Dorsolateral prefrontal cortex (tissue), 122 donors: ENCODE measurements at places on chromosomes 4 and X.

DNA sequence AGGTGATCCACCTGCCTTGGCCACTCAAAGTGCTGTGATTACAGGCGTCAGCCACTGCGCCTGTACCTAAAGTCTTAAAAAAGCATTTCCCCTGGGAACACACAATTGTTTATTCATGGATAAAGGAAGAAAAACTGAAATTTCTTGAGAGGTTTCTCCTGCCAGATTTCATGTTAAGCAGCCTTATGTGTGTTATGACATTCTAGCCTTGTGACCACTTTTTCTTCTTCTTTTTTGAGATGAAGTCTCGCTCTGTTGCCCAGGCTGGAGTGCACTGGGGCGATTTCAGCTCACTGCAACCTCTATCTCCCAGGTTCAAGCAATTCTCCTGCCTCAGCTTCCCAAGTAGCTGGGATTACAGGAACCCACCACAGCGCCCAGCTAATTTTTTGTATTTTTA is 57.8 kb upstream of the PLAC8 start:
- no peak for DNase-seq

- no peak for DNase-seq
Measured at GRCh38 chr4:108036213-108036612, 46.5 kb downstream of the HADH start.

GRCh38 chr4:52317981-52318380 is 266.9 kb downstream of the SPATA18 start:
- no peak for DNase-seq

DNA sequence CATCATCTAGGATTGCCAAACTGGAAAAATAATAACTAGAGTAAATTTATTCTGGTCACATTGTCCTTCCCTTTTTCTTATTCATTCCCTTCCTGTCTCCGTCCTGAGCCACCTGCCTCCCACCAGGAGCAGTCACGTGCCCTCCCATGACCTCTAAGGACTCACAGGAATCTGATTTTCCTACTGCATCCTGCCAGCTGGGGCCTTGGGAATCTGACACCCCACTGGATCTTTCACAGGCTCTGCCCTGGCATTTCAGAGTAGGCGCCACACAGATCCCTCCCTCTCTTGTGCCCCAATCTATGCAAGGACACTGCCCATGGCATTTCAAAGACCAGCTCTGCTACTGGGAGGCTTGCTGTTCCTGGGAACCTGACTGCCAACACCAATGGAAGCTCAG is 520.5 kb downstream of the PPARGC1A start:
- DNase-seq = no peak

DNA sequence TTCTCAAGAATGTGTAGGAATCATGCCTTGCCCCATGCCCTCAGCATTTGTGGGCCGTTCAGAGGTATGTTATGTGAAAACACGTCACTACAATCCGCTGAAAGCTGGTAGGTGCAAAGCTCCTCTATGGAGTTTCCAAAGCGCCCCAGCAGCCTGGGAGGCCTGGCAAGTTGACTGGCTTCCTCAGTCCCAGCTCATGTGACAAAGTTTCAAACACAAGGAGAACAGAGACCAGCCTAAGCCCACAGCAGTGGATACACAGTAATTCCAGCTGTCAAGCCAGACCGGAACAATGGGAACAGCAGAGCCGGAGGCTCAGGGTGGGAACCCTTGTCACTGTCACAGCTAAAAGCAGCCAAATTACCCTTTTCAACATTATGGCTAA is 33.5 kb downstream of the NAT8L start:
- DNase-seq = no peak

DNA sequence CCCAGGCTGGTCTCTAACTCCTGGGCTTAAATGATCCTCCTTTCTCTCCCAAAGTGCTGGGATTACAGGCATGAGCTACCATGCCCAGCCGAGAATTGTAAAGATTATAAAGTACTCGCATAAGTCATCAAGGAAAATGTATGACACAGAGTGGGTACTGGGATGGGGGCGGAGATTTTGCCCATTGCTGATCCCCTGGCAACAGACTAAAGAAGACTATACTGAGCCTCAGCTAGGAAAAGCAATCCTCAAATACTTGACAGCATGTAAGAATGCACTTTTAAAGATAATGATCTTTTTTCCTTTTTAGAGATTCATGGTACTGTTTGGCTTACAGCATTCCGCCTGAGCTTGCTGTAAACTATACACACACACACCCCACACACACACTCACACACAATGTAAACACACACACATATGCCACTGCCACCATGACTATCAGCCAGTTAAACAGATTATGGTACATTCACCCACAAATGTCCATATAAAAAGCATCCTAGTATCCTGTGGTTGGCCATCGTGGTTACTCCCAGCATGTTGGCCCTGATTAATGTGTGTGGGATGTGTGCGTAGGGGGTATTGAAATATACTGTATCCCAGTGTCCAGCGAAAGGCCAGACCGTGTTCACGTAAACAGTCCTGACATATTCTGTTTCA is 113.0 kb downstream of the AMELX start:
- DNase-seq = no peak

DNA sequence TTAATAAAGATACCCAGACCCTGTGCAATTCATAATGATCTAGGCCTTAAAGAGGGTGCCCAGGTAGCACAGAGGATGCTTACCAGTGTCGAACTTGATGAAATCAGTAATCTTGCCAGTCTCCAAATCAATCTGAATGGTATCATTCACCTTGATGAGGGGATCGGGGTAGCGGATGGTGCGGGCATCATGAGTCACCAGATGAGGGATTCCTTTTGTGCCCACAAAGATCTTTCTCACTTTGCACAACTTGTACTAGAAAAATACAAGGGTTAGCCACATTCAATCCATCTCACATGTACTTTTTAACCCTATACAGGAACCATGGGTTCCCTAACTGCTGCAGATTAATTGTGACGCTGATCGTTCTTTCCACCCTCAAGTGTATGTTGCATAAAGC is 3.3 kb downstream of the RPS4X start:
- no peak for DNase-seq

GRCh38 chr4:80235451-80235850 is 31.0 kb upstream of the FGF5 start:
- no peak for DNase-seq

- DNase-seq = peak; percentile 84
Measured at GRCh38 chrX:101931488-101932248, at the start of gene ZMAT1. TSS of gene ZMAT1 (minus strand) at chrX:101932027. CDS start at chrX:101932008, 19 bp downstream.

DNA sequence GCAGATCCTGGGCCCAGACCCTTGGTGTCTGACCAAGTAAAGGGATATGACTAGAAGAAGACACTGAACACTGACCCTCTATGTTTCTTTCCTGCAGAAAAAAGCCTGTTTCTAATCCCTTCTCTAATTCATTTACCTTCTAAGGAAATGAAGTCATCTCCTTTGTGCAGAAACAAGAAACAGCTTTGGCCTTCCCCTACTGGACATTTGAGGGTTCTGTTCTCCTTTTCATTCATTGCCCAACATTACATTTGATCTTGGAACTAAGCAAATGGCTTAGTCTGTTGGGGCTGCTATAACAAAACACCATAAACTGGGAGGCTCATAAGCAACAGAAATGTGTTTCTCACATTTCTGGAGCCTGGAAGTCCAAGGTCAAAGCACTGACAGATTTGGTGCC is 20.0 kb downstream of the HCCS start:
- DNase-seq = no peak

DNA sequence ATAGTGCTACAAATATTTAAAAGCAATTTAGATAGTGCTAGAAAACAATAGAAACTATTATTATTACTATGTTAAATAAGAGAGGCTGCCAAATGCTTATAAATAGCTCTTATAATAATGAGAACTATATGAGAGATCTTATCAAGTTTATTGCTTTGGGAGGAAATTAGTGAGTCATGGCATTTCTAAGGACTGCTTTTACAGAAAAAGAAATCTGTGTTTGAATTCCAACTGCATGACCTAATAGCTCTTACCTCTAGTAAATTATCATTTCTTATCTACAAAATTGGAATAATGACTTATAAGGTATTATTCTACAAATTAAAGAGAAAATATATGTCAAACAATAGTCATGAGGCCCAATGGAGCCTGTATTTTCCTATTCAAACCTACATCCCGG is 177.2 kb downstream of the GABRG1 start:
- DNase-seq = no peak

GRCh38 chr4:104494822-104495559 is at the start of gene CXXC4:
TSS of gene CXXC4 (minus strand) at chr4:104494894. CDS start at chr4:104491802, 3,092 bp downstream.
- peak; percentile 80 for DNase-seq

- no peak for DNase-seq
Measured at GRCh38 chr4:127400731-127401346, 231.9 kb upstream of the INTU start.

- DNase-seq = no peak
Measured at GRCh38 chr4:56787380-56787779, 34.1 kb downstream of the SPINK2 start.

- DNase-seq = no peak
Measured at GRCh38 chr4:38509551-38509950, 154.4 kb upstream of the KLF3 start.

DNA sequence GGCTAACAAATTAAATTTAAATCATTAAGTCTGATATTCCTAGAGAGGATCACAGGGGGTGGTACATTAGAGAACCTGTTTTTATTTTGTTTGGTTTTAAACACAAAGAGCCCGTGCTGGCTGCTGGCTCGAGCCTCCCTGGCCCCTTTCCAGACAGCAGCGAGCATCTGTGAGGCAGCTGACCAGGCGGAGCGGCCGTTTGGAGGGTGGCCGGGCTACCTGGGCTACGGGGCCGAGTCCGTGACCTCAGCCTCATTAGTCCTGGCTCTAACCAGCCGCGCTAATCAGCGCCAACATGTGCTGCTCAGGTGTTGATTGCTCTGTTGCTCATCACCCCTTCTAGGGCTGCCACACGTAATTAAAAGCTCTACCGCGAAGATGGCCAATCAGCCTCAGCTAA is 35.3 kb downstream of the DCTD start:
- DNase-seq = no peak

- no peak for DNase-seq
Measured at GRCh38 chr4:118989098-118990080, 100.7 kb downstream of the SYNPO2 start.

GRCh38 chrX:1493412-1493811 is 40.7 kb upstream of the ASMTL start:
- no peak for DNase-seq

- no peak for DNase-seq
Measured at GRCh38 chrX:52425775-52426174, 57.0 kb downstream of the XAGE2 start.

- no peak for DNase-seq
Measured at GRCh38 chrX:47160781-47161180, 15.8 kb downstream of the RBM10 start.

DNA sequence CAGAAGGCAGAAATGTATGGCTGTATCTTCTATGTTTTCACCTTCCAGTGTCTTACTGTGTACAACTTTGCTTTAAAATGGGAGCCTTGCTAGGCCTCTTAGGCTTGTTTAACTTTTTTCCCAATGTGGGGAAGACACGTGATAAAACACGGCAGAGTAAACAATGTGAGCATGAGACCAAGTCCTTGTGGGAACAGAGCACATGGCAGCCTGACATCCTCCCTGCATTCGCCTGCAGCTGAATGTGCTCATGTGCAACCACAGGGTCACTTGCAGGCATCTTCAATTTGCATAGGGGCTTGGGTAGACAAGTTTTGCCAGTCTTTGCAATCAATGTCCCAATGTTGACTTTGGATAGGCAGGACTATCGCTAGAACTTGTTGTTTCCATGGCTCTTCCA is 91.8 kb downstream of the CCNG2 start:
- no peak for DNase-seq

- no peak for DNase-seq
Measured at GRCh38 chr4:79492148-79492547, 84.1 kb upstream of the GK2 start.

GRCh38 chr4:133152831-133153481 is 3.9 kb downstream of the PCDH10 start:
- no peak for DNase-seq

DNA sequence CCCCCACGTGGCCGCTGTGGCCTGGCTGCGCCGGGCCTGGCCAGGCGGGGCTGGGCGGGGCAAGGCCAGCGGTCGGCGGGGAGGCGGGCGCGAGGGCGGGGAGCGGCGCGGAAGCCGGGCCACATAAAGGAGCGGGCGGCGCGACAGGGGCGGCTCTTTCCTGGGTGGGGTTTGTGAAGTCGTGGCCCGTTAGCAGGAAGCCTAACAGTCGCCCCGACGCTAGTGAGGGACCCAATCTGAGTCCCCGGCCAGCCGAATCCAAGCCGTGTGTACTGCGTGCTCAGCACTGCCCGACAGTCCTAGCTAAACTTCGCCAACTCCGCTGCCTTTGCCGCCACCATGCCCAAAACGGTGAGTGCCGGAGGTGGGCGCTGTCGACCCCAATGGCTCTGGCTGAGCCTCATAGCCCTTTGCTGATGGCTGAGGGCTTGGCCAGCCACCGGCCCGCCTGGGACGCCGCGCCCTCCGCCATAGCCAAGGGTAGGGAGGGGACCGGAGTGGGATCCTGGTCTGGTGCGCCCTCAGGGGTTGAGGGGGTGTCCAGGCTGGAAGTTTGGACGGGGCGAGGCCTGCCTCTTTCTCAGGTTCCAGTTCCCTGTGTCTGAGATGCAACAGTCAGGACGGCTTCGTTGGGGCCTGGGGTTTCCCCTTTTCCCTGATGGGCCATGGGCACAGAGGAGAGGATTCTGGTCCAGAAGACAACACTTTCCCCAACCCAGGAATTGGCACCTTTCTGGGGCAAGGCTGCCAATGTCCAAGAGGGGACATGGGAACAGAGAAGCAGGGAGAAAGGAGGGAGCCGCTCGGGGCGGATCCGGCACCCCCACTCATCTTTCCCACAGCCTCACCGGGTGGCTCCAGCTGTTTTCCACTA is at the start of gene MSN:
MSN (plus strand) TSS at position 152 of the 874 bp plus-strand sequence; CDS start at position 340, 188 bp downstream.
- DNase-seq = peak; percentile 67
